ENCODE measurements at places on chromosomes 13 and 19.

GRCh38 chr13:27309967-27310598 lies 39.5 kb downstream of the RASL11A start:
- no peak for DNase-seq

DNA sequence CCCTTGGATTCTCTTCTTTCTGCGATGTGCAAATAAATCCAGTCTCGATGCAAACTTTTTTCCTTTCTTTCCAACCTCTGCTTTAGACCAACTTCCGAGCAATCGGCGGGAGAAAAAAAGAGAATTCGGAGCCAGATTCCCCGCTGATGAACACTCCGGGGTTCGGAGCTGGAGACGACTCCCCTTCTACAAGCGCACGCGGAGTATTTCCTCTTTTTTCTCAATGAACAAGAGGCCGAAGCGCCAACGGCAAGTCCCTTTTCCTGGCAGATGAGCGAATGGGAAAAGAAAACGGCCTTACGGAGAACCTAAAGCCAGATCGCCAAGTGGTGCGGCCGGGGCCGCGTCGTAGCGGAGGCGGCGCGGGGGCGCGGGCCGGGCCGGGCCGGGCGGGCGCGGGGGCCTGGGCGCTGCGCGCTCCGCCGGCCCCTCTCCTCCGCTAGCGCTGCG lies 250 bp downstream of the SPRY2 start:
- peak; percentile 87 for DNase-seq

DNA sequence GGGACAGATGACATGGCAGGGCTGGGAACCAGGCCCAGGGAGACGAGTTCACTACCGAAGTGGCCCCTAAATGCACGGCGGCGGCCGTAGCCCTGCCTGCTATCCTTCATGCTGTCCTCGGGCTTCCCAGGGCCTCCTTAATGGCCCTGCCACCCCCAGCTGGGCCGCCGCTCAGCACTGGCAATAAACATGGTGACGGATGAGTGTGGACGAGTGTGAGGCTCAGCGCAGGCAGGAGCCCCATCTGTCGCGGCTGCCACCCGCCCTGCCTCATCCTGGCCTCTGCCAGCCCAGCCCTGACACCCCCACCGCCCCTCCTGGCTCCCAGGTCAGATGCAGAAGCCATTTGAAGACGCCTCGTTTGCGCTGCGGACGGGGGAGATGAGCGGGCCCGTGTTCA lies 13.6 kb downstream of the PIN1 start:
- DNase-seq: no peak

DNA sequence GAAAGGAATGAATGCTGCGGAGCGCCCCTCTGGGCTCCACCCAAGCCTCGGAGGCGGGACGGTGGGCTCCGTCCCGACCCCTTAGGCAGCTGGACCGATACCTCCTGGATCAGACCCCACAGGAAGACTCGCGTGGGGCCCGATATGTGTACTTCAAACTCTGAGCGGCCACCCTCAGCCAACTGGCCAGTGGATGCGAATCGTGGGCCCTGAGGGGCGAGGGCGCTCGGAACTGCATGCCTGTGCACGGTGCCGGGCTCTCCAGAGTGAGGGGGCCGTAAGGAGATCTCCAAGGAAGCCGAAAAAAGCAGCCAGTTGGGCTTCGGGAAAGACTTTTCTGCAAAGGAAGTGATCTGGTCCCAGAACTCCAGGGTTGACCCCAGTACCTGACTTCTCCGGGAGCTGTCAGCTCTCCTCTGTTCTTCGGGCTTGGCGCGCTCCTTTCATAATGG lies 8.6 kb downstream of the PDX1 start:
- DNase-seq: no peak

DNA sequence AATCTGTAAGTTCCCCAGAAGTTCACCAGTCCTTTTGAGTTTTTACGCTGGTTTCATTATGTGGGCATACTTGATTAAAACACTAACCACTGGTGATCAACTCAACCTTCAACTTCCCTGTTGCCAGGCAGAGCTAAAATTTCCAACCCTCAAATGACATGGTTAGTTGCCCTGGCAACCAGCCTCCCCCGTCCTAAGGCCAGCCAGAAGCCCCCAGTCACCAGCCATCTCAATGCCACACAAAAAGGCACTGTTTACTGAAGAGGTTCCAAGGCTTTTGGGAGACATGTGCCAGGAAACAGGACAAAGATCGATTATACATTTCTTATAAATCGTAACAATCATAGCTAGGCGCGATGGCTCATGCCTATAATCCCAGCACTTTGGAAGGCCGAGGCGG lies 1.6 kb downstream of the ZNF649 start:
- DNase-seq: no peak

DNA sequence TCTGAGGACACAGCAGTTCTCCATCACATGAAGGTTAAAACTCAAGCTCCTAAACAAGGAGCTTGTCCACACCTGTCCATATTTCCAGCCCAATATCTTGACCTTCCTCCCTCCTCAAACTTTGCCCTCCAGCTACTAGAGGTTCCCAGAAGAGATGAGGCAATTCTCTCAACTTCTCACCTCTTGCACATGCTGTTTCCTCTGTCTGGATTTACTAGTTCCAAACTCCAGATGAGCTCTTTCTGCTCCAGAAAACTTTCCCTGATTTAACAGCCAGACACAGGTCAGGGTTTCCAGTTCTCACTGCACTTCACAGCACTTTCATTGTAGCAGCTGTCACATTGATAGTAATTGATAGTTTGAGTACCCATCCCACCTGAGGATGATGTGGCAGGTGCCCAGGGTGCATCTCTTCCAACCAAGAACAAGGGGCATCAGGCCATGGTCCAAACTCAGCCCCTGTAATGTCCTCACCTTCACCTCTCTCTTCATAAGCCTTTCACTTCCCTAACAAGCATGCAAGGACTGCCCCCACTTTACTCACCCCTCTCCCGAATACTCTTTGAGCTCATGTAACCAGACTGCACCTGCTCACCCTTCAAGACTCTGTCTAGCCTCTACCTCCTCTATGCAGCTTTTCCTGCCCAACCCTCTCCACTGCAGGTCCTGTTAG lies 3.0 kb upstream of the WDFY2 start:
- DNase-seq: no peak

DNA sequence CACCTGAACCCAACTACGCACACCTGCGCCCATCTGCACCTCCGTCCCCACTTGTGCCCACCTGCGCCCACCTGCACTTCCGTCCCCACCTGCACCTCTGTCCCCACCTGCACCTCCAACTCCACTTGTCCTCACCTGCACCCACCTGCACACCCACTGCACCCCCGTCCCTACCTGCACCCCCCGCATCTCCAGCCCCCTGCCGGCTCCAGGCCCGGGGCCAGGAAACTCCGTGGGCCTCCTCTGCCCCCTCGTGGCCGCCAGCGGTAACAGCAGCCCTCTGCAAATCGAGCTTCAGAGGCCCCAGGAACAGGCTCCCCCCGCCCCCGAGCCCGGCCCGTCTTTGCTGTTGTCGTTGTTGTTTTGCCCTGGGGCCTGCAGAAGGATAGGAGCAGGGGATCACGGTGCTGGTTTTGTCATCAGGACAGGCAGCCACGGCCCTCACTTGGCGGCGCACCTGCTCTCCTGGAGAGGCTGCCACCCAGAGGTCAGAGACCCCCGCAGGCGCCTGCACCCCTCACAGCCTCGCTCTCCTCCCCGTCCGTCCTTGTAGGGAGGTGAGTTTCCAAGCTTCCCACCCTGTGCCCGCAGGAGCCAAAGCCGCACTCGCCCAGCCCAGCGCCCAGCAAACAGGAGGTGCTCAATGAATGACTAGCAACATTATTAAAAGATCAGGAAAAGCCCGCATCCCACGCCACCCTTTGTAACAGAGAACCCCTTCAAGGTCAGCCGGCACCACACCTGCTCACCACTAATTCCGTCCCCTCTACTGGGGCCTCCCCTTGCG lies 65.4 kb downstream of the GNG7 start:
- peak; percentile 50 for DNase-seq

- DNase-seq: no peak
Observed at GRCh38 chr19:57028804-57029525, 90.8 kb upstream of the USP29 start.

GRCh38 chr19:13794398-13794756 lies 866 bp upstream of the ZSWIM4 start:
- DNase-seq: no peak

DNA sequence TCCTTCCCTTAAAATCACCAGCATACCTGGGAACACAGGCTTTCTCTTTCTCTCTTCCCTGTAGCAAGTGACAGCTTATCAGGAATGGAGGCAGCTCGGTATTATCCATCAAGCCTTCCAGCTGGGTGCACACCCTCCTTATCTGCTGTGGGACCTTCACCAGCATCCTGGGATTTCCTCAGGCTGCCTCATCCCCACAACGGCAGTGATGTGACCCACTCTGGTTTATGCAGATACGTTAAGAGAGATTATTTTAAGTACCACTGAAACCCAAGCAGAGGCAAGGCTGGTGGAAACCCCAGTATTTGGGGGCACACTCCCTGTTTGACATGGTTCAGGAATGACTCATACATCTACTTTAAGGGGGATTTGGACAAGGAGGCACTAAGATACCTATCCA lies 192.1 kb downstream of the TM9SF2 start:
- DNase-seq: no peak

- no peak for DNase-seq
Observed at GRCh38 chr13:98717256-98717655, 35.2 kb downstream of the SLC15A1 start.

- DNase-seq: no peak
Observed at GRCh38 chr13:73411067-73411809, 352.4 kb downstream of the KLF5 start.

- no peak for DNase-seq
Observed at GRCh38 chr13:52955472-52955874, 73.1 kb upstream of the OLFM4 start.

- no peak for DNase-seq
Observed at GRCh38 chr19:5271145-5271544, 69.5 kb downstream of the PTPRS start.

GRCh38 chr13:97017322-97017721 lies 23.0 kb upstream of the OXGR1 start:
- DNase-seq: no peak

- no peak for DNase-seq
Observed at GRCh38 chr19:2255982-2256685, at the start of gene JSRP1. JSRP1 (minus strand) TSS chr19:2256417; CDS start chr19:2255314, 1,103 bp downstream.

GRCh38 chr13:45373162-45373547 lies 32.2 kb upstream of the TPT1 start:
- DNase-seq: no peak

- DNase-seq: no peak
Observed at GRCh38 chr13:47044842-47045241, 148.0 kb upstream of the HTR2A start.

GRCh38 chr13:50400035-50400726 lies 384.9 kb downstream of the KCNRG start:
- no peak for DNase-seq

DNA sequence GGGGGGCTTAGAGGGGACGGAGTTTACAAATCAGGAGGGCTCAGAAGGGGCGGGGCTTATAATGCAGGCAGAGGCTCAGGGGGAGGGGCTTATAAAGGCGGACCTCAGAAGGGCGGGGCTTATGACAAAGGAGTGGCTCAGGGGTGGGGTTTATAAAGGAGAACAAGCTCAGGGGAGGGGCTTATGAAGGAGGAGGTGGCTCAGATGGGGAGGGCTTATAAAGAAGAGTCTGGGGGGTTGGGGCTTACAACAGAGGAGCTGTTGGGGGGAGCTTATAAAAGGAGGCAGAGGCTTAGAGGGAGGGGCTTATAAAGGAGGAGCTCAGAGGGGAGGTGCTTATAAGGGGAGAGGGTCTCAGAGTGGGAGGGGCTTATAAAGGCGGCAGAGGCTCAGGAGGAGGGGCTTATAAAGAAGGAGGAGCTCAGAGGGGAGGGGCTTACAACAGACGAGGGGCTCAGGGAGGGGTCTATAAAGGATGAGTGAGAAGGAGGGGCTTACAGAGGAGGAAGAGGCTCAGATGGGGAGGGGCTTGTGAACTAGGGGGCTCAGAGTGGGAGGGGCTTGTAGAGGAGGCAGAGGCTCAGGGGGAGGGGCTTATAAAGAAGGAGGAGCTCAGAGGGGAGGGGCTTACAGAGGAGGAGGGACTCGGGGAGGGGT lies 1.0 kb downstream of the SMIM24 start:
- DNase-seq: peak; percentile 65

DNA sequence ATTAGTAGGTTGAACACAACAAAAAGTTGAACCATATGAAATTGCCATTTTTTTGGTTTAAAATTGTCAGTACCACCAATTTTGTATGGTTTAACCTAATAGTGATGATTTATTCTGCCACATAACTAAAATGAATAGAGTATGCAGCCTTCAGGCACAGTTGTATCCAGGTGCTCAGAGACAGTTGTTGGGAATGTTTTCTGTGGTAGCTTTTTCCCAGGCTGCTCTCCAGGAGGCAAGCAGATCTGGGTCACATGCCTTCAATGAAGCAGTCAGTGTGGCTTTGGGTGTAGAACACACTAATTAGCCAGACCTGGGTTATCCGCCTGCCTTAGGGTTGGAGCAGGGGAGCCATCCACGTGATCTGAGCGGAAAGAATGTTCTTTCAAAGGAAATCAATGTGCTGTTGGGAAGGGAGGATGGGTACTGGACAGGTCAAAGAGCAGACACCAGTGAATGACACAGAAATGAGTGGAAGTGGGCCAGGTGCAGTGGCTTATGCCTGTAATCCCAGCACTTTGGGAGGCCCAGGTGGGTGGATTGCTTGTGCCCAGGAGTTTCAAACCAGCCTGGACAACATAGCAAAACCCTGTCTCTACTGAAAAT lies 28.6 kb downstream of the MARK4 start:
- DNase-seq: no peak

DNA sequence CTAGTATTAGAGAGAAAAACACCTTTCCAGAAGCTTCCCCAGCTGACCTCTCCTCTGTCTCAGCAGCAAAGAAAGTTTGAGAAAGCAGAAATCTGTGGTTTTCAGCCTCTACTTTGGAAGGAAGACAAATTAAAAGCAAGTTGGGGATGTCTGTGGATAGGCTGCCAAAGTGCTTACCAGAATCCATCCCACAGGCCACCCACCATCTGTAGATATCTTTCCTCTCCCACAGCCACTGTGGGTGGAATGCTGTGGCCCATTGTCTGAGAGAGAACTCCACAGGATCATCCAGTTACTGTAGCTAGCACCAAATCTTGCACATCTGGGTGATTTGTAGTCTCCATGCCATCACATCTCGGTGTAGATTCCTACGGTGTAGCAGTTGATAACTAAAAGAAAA lies 133.5 kb downstream of the DNAJC15 start:
- DNase-seq: no peak

DNA sequence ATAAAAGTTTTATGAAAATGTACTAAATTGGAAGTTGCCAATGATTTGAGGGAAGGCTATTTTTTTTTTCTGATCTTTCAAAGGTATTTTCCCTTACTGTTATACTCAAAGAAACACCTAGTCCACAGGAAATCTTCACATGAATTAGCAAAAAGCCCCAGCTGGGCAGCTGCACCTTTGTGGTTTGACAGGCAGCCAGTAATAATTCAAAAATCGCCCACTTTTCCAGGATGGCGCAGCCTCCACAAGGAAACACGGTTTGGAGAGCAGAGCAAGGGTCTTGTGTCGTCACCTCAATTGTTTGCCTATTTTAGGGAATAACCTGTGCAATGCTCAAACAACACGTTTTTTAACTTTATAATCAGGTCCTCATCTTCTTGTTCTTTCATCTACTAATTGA lies 324.9 kb upstream of the GPC6 start:
- no peak for DNase-seq

- no peak for DNase-seq
Observed at GRCh38 chr13:109180905-109181425, 551.6 kb downstream of the MYO16 start.
